ENCODE measurements at places on chromosomes 2 and 18.

DNA sequence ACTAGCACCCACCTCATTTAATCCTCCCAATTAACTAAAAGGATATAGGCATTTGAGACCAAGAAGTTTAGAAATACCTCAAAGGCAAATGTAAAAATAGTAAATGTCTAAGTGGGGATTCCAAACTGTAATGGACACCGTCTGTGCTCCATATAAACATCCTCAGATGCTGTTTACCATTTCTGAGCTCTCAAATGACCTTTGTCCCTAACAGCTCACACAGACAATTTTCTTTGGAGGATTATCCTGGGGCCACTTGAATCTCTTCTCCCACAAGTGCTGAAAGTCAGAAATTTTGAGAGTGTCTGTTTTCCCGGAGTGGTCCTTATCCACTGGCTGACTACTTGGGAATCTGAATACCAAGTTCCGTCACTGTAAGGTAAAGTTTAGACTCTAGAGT lies 1418.9 kb downstream of the LRP1B start:
- no peak for DNase-seq

DNA sequence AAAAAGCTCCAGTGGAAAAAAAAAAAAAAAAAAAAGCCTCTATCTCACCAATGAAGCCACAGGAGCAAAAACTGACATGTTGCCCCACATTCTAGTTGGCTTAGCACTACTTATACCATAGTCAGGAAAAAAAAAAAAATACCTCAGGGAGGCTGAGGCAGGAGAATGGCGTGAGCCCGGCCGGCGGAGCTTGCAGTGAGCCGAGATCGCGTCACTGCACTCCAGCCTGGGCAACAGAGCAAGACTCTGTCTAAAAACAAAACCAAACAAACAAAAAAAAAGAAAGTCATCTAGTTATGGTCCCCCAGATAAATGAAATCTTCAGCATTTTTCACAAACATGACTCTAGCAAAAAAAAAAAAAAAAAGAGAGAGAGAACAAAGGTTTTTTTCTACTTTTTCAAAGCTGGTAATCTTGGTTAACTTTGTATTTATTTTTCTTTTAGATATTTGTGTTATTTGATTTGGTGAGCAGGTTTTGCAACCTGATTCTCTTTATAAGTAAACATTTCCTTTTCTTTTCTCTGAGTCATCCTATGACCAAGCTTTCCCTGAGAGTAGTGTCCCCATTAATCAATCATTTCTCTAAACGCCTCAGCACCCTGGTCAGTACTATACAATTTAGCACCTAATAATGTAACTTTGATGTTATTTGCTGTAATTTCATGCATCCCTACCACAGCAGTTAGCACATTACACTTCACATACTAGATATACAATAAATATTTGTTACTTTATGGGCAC lies 273.7 kb upstream of the PIK3C3 start:
- DNase-seq: no peak

DNA sequence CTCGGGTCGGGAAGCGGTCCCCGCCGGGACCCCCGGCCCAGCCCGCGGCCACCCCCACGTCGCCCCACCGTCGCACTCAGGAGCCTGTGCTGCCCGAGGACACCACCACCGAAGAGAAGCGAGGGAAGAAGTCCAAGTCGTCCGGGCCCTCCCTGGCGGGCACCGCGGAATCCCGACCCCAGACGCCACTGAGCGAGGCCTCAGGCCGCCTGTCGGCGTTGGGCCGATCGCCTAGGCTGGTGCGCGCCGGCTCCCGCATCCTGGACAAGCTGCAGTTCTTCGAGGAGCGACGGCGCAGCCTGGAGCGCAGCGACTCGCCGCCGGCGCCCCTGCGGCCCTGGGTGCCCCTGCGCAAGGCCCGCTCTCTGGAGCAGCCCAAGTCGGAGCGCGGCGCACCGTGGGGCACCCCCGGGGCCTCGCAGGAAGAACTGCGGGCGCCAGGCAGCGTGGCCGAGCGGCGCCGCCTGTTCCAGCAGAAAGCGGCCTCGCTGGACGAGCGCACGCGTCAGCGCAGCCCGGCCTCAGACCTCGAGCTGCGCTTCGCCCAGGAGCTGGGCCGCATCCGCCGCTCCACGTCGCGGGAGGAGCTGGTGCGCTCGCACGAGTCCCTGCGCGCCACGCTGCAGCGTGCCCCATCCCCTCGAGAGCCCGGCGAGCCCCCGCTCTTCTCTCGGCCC lies 13.6 kb downstream of the SPEG start:
- no peak for DNase-seq

DNA sequence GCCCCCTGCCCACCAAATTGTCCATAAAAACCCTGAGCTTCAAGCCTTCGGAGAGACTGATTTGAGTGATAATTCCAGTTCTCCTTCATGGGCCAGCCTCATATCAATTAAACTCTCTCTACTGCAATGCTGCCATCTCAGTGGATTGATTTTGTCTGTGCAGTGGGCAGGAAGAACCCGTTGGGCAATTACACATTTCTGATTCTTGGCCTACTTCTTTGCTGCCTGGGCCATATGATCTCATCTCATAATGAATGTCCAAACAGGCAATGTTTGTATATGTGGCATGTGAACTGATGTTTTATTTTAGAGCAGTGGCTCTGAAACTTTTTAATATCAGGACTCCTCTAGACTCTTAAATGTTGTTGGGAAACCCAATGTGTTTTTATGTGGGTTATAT lies 101.2 kb upstream of the SLC38A11 start:
- DNase-seq: no peak

DNA sequence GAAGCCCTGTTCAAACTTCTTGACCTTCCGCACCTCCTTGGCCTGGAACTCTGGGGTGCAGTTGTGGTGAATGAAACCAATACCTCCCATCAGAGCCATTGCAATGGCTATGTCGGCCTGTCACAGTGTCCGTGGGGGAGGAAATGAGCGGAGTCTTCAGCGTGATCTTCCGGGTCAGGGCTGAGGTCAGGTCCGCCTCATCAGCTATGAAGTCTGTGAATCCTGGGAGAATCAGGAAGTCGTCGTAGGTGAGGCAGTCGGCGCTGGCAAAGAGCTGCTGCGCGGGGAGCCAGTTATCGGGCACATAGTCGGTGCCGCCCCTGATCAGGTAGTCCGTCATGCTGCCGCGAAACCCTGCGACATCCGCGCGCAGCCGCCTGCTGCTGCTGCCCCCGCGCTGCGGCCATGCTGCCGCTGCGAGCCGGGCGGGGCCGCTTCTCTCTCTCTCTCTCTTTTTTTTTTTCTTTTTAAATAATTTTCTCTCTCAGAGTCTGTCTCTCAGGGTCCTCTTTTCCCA lies 154.1 kb upstream of the ZSWIM2 start:
- no peak for DNase-seq

- DNase-seq: no peak
Measured at GRCh38 chr2:157932480-157933159, 56.5 kb upstream of the ACVR1 start.

- DNase-seq: no peak
Measured at GRCh38 chr2:53403792-53404413, 363.7 kb upstream of the CHAC2 start.
